ENCODE measurements at places on chromosomes 2 and 18.

- DNase-seq, result no peak
Measured at GRCh38 chr2:85431570-85432205, 13.2 kb downstream of the SH2D6 start.

GRCh38 chr2:8554296-8554806 is 127.5 kb upstream of the ID2 start:
- DNase-seq, result no peak

- DNase-seq, result no peak
Measured at GRCh38 chr2:55364189-55365055, 55.2 kb downstream of the CCDC88A start.

- peak; percentile 58 for DNase-seq
Measured at GRCh38 chr2:164597983-164598382, 23.3 kb downstream of the GRB14 start.

- no peak for DNase-seq
Measured at GRCh38 chr2:171266102-171266501, 105.4 kb upstream of the TLK1 start.

DNA sequence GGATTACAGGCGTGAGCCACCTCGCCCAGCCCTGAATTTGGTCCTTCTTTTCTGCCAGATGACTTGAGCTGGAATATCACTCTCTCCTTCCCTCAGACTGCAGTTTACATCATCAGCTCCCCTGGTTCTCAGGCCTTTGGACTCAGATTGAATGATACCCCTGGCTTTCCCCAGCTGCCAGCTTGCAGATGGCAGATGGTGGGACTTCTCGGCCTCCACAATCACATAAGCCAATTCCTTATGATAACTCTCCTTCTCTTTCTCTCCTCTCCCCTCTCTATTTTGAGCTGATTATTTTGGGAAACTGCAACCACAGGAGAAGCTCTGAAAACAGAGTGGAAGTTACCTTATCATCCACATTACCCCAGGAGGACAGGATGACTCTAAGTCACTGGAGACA is 33.4 kb upstream of the ATP8B1 start:
- DNase-seq, result no peak

- DNase-seq, result peak; percentile 71
Measured at GRCh38 chr18:61581578-61582201, 248.5 kb downstream of the CDH20 start.

DNA sequence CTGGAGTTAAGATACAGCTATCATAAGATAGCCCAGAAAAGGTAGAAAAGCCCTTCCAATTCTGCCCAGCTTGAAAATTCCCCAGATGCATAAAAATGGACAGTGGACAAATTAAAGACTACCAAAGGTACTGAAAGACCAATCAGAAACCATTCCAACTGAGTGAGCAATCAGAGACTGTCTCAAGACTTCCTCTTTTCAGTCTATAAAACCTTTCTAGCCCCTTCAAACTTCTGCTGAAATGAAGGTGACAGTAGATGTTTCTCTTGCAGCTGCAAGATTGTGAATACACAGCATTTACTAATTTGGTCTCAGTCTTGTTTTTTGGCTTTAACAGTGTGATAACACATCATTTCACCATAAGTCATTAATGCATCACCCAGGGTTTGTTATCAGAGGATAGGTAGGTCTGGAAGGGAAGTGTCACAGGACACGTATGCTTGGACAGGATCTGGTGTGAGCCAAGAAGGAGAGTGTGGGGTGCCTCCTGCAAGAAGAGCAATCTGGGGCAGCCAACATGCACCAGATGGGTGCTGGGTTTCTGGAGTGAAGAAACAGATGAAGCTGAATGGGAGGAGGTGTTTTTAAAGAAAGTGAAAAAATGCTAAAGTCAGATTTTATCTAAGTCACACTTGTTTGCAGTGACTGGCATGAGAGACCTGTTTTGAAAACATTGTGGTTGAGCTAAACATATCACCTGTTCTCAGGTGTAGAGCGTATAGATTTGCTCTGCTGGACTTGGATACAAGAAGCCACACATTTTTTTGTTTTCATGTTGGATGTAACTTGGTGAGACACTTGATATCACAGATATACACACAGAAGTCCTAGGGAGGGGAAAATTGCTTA is 75.3 kb upstream of the DDX18 start:
- no peak for DNase-seq

DNA sequence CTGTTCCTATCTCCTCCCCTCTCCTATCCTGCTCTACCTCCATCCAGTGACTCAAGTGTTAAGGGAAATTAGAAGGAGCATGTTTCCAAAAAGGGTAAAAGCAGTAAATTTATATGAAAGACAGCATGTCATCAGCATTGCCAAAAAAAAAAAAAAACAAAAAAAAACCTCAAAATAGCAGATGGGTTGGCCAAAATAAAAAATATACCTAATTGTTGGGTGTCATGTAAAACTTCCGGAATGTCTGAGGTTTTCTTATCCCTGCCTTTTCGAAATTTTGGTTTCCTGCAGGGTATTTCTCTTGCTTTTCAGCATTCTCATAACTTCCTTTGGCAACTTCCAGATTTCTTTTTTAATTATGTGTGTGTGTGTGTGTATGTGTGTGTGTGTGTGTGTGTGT is 241.6 kb upstream of the FN1 start:
- DNase-seq, result peak; percentile 47

GRCh38 chr2:69493268-69493667 is 56.0 kb upstream of the NFU1 start:
- DNase-seq, result no peak

GRCh38 chr2:199025146-199025545 is 432.6 kb downstream of the SATB2 start:
- no peak for DNase-seq

GRCh38 chr2:71601136-71602114 is 148.1 kb downstream of the DYSF start:
- DNase-seq, result no peak

DNA sequence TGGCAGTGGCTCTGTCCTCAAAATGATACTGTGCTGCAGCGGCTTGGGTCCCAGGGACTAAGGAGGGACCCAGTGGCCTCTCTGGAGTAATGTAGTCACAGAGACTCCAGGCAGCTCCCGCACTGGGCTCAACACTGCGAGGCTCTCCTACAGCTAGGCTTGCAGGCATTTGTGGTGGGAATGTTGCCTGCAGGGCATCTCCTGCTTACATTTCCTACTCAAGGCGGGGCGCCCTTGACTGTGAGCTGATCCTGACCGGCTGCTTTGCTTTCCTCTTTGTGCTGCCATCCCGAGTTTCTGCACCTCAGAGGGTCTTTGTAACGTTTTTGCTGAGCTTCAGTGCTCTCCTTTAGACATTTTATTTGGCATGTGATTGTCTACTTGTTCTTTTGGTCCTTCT is 177.4 kb upstream of the FN1 start:
- no peak for DNase-seq

- peak; percentile 24 for DNase-seq
Measured at GRCh38 chr2:151823651-151824050, 4.6 kb downstream of the ARL5A start.

GRCh38 chr2:10193851-10194820 is 71.6 kb downstream of the RRM2 start:
- DNase-seq, result no peak

- no peak for DNase-seq
Measured at GRCh38 chr2:40028792-40029488, 249.9 kb upstream of the THUMPD2 start.

- no peak for DNase-seq
Measured at GRCh38 chr2:23505984-23506380, 121.0 kb downstream of the KLHL29 start.

DNA sequence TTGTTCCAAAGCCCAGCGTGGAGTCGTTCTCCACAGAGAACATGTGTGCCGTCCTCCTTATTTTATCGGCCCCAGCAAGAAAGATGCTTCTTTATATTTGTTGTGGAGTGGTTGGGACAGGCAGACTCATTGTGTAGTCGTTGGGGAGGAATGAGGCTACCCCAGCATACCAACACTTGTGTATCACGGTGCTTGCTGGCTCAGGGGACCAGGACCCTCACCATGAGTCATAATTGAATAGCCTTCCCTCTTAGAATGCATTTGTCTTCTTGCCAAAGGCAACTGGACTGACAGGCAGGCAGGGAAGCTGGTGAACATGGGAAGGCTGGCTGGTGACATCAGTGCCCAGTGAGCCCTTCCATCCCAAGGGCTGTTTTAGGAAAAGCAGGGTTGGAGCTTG is 4.7 kb downstream of the CAPN10 start:
- no peak for DNase-seq

DNA sequence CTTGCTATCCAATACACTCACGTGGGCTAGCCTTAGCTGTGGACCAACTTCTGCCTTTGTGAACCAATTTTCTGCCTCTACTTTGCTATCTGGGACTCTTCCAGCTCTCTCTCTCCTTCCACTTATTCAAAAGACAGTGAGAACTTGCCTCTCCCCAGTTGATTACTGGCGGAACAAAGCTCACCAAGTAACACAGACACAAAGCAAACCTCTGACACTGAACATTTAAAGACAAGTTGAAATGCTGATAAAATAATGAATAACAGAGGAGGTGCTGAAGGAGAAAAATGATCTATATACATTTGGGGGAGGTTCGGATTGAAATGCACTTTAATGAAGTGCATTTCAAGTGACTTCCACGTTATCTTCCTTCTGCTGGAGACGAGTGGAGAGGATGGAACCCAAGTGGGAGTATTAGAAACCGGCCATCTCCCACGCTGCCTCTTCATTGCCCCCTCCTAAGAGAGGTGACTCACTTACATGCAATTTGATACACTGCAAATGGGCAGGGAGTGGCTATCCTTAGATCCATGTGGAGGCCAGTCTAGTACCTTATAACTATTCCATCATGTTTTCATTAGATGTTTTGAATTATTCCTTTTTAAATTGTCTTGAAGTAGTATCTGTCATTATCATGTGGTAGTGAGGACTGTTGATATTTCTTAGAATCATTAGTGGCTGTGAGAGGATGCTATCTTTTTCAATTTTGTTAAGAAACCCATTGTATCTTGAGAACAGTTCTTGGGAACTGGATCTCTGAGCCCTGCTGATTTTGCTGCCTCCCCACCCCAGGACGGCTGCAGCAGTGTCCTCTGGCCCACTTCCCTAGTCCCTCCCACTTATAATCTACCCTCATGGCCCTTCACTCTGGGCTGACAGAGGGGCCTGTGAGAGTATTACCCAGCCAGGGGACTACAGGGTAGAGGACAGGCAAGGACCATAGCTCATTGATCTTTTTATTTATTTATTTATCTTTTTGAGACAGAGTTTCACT is 6.0 kb upstream of the GLI2 start:
- no peak for DNase-seq

GRCh38 chr2:118530976-118531375 is 316.5 kb downstream of the EN1 start:
- no peak for DNase-seq

GRCh38 chr18:50356036-50356945 is 18.6 kb upstream of the SKA1 start:
- peak; percentile 68 for DNase-seq

DNA sequence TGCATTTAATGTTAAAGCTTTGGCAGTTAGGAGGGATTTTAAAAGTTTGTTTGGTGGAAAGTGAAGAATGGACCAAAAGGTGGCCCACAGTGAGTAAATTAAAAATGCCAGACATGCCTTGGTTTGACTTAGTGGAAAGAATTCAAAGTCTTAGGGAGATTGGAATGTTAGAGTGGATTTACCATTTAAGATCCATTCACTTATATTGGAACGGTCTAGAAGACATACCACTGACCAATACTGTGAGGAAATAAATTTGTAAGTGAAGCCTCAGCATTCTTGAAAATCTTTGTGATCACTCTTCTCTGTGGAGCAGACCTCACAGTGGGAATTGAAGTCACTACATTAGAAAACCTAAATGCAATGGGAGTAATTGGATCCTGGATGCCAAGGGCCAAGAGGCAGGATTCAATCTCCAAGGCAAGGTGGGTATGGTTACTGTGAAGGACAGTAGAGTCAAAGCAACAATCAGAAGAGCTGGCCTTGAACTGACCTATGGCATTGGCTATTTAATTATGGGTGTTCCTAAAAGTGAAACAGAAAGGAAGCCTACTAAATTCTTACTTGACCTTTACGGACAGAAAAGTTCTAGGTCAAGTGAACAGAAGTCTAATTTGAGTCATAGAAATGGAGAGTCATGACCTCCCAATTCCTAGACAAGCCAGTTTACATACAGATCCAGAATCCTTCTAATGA is 40.2 kb upstream of the VRK2 start:
- no peak for DNase-seq

DNA sequence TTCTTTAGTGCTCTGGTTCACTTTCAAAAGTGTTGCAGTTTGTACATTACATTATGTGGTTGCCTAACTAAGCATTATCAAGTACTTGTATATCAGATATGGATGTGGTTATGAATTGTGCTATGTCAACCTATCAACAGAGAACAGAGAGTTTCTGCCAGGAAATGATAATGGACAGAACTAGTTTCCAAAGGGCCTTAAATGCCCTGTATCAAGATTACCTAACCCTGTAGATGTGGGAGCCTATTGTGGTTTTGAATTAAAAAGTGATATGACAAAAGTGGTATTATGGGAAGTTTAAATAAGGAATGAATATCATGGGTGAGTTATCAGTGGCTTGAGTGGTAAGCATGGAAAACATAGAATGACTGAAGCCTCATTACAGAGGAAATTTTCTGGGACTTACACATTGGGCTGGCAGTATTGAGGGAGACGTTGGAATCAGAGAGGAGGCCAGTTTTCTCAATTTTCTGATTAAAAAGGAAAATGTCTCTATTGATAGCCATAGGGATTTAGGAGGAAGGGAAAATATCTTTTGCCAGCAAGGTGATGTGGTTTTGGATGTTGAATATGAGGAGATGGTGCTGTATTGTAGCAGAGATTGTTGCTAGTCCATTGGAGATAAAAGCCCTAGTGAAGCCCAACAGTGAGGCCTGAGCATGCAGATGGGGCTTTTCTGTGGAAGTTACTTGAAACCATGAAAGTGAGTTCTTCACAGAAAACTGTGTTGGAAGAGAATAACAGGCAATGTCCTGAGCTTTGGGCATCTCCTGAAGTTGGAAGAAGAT is 140.7 kb downstream of the TTC27 start:
- DNase-seq, result peak; percentile 98

DNA sequence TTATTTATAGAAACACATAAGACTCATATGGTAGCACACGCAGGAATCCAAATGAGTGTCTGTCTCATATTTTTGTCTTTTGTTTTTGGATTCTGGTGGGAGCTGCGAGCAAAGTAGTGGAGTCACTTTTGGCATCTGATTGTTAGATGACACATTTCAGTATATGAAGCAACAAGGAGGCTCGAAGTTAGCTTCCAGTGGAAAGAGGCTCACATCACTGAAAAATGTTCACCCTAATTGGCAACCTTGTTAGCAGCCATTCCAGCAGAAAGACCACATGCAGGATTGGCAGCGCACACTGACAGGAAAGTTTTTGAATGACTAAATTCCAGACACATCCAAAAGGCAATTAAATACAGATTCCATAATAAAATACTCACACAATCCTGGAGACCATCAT is 87.4 kb downstream of the MYT1L start:
- DNase-seq, result no peak

GRCh38 chr2:140076164-140076563 is 1296.0 kb upstream of the NXPH2 start:
- DNase-seq, result no peak

GRCh38 chr18:46607926-46608325 is 49.1 kb downstream of the LOXHD1 start:
- no peak for DNase-seq
